Memory B cell (primary cell): ENCODE measurements at places on chromosomes 2 and 18.

GRCh38 chr2:49255409-49255971, 101.2 kb upstream of the FSHR start:
- no peak for DNase-seq

DNA sequence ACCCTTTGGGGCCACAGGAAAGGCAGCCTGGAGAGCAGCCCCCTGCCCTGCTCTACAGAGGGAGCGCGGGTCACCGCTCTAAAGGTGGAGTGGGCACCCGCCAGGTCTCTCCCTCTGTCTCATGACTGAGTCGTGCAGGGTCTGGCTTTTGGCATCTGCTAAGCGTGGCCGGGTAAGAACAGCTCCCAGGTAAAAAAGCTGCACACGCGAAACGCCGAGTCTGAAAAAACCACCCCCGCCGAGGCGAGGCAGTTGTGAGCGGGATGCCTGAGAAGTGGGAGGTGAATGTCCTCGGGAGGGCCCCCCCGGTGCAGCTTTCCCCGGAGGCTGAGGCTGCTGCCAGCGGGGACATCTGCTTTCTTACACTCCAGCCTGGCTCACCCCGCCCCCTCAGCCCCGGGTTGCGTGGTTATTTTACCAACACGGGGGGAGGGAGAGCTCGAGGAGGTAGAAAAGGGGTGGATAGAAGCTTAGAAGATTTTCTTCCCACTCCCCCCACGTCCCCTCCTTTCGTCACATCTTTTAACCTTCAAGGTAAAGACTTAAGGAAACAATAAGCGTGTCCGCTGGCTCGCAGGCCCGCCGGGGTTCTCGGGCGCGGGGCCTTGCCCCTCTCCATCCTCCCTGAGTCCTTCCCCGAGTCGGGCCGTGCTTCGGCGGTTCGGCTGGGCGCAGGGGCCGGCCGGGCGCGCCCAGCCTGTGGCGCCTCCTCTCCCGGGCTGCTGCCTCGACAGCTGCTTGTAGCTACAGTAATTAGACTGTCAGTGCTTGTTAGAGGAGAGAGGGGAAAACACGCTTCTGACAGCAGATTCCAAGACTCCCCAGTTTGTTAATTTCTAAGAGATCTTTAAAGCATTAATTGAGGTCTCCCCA, 70.6 kb upstream of the PSMD14 start:
- DNase-seq, result peak; percentile 28

- DNase-seq, result no peak
Measured at GRCh38 chr18:9426753-9427152, 48.6 kb upstream of the RALBP1 start.

DNA sequence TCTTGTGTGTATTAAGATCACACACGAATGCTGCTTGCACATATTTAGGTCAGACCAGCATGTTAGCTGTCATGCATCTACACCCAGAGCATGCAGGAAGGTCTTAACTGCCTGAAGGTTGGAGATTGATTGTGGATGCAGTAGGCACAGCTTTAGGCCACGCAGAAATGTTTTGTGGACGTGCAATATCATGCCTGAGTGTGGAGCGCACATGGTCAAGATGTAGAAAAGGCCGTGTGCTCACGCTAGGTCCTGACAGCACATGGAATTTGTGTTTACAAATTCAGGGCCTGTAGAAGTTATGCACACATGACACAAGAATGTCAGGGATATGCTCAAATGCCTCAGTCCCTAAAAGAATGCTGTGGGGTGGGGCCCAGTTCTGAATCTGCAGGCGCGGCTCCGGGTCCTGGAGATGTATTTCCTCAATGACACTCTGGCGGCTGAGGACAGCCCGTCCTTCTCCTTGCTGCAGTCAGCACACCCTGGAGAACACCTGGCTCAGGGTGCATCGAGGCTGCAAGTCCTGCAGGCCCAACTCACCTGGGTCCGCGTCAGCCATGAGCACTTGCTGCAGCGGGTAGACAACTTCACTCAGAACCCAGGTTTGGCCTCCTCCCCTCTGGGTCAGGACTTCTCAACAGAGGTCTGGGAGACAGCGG, 27.9 kb downstream of the MARCO start:
- no peak for DNase-seq

GRCh38 chr18:59056706-59057492, 82.8 kb upstream of the SEC11C start:
- DNase-seq, result peak; percentile 82

GRCh38 chr18:58215011-58215410, 171.0 kb downstream of the NEDD4L start:
- no peak for DNase-seq
